Activated T-cell treated with anti-CD3 and anti-CD28 coated beads, Interleukin-2, amount 50 U/mL, for 72 hours (primary cell): ENCODE measurements at places on chromosomes 5 and 9. TPM values are rescaled to one million over a fixed set of nuclear protein-coding genes. Genes with fewer than 3 reads are reported as not detected.

- H3K27me3 ChIP-seq, result peaks cover 6% of the 10 kb centered on the region
- no peaks in the 10 kb centered on the region for H3K4me1 ChIP-seq
- H3K27ac ChIP-seq, result no peak overlapping the region
- no peak overlapping the region for H3K4me3 ChIP-seq
Observed at GRCh38 chr5:39730006-39730405, 305.2 kb upstream of the DAB2 start.

DNA sequence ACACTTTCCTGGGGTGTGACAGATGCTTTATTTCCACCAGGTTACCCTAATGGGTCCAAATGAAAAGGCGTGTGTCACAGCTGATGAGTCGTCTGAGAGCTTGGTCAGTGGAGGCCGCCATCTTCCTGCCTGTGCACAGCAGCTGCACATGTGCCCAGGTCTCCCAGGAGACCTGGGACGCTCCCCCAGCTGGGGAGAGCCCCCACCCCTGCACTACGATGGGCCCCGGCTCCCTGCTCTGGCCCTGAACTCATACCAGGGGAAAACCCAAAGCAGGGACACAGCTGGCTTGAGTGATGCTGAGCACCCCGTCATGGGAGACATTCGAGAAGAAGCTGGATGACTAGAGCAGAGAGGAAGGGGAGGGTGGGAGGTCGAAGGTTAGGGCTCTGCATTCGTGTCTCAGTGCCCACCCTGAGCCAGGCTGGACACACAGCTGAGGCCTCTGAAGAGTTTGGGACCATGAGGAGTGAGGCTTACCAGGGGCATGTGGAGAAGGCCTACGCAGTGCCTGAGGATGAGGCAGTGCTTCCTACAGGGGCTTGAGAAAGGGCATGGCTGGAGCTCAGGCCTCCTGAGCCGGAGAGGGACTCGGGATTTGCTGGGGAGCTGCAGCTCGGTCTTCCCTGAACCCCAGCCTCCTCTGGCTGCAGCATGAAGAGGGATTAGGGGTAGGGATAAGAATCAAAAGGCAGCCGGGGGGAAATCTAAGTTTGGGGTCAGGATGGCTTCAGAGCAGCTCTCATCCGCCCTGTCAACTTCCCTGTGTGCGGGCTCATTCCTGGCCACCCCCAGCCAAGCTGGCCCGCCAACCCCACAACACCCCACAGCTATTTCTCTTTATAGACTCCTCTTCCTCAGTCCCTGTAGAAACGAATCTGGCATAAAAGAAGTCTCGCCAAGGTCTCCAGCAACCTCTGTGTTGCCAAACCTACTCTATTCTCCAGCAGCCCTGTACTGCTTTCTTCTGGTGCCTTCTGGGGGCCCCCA, 42.2 kb upstream of the RNU6ATAC start:
- H3K27ac ChIP-seq, result no peak overlapping the region
- no peaks in the 10 kb centered on the region for H3K27me3 ChIP-seq
- no peaks in the 10 kb centered on the region for H3K36me3 ChIP-seq
- H3K4me1 ChIP-seq, result no peaks in the 10 kb centered on the region

DNA sequence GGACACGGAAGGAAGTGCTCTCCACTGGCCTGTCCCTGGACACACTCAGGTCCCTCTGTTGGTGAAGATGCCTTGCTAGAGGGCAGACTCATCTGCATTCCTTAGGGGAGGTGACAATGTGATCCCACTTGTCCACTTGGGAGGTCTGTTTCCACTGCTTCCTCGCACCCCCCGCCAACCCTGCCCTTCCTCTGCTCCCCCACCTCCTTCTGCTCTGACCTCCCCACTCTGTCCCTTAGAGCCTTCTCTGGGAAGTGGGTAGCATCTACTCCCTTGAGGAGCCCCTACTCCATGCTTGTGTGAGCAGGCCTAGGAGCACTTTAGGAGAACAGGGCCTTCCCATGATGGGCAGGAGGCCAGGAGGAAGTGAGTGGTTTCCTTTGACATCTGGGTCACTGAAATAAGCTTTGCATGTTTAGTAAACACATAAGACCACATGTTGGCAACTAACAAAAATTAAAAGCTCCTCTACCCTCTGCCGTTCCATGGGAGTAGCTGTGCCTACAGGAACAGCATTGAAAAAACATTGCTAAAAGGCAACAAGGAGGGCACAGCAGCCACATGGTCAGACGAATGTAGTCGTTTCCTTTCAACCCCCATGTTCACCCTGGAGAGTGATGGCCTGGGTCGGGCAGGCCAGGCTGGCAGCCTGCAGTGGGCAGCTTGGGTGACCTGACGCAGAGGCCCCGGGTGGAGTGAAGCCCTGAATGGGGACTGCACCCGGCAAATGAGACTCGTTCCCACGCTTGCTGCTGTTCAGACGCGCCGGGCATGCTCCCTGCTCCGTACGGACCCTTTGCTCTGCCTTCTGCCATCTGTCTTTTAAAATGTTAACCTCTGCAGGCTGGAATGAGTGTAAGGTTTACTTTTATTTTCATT, 634.0 kb downstream of the IRX1 start:
- H3K27me3 ChIP-seq, result no peaks in the 10 kb centered on the region
- H3K4me1 ChIP-seq, result no peaks in the 10 kb centered on the region
- no peak overlapping the region for H3K27ac ChIP-seq
- H3K4me3 ChIP-seq, result no peak overlapping the region

DNA sequence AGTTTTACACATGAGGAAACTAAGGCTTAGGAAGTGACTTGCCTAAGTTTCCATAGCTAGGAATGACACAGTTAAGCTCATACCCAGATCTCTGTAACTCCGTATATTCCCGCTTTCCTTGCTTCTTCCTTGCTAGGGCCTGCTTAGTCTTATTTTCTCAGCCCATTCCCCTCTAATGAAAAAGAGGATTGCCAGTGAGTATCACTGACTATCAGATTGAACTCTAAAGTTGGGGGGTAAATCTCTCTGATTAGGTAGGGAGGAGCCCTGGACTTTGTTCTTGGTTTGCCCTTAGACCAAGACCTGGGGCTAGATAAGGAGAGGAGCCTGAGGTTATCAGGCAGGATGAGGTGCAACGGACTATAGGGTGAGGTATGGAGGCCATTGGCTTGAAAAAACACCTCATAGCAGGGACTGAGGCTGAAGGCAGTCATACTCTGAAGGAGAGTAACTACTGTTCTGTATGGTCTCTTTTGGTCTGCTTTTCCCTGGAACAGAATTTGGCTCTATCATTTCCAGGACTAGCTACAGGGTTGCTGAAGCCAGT, 2.5 kb downstream of the TRIM32 start:
- H3K36me3 ChIP-seq, result peaks cover 15% of the 10 kb centered on the region
- peak overlapping the region; percentile 43 for H3K27ac ChIP-seq
- no peak for DNase-seq

- H3K27ac ChIP-seq, result no peak overlapping the region
- H3K4me3 ChIP-seq, result no peak overlapping the region
- no peaks in the 10 kb centered on the region for H3K27me3 ChIP-seq
- no peaks in the 10 kb centered on the region for H3K36me3 ChIP-seq
- DNase-seq, result no peak
Observed at GRCh38 chr5:129379406-129379805, 80.7 kb upstream of the ADAMTS19 start.

Gene PCSK5
- total RNA-seq, result 3.7 TPM

Gene GPX3
- total RNA-seq, result not detected

Gene TMEM215
- total RNA-seq, result not detected
